Activated T-helper 1 cell treated with Interleukin-2 at 50 U/mL for 16 hours (primary cell): ENCODE measurements at places on chromosomes 5 and 9.

DNA sequence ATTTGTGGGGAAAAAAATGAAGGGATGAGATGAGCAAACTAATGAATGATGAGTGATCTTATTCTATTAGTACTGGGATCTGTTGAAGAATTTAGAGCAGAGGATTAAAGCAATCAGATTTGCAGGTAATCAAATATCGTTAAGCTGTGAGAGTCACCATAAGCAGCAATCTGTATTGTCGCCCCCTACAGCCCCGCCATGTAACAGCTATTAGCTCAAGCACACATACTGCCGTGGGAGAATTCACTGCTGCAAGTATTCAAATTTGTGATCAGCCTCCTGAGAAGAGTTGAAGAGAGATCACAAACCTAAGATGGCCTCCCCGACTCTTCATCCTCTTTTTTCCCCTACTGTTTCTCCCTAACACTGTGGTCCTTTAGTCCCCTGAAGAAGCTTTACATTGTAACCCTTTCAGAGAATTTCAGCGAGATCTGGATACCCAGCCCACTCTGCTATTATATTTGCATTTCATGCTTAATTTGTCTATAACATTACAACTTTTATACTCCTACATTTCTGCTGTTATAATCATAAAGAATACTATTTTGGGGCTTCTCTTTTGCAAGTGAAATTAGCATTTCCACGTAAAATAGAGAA is 28.5 kb upstream of the PHF24 start:
- no peak for DNase-seq

GRCh38 chr5:82225525-82226172 is 52.5 kb downstream of the RPS23 start:
- DNase-seq, result peak; percentile 33

DNA sequence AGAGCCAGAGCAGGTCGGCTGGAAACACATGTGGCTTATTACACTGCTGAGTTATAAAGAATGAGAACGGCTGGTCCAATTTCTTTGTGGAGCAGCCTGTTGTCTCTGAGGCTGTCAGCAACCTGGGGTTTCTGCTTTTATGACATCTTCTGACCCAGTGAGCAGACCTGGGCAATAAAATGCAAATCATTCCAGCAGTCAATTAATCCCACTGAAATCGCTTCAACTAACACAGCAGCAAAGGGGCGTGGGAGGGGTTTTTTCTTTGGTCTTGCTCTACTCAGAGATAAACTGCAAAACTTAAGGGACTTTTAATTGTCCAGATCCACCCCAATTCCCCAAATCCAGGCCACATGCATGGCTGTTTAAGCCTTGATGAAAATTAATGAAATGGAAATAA is 215.7 kb downstream of the SLIT3 start:
- no peak for DNase-seq

- no peak for DNase-seq
These were observed 507.4 kb downstream of the RAB3C start for GRCh38 chr5:59090323-59090722.

DNA sequence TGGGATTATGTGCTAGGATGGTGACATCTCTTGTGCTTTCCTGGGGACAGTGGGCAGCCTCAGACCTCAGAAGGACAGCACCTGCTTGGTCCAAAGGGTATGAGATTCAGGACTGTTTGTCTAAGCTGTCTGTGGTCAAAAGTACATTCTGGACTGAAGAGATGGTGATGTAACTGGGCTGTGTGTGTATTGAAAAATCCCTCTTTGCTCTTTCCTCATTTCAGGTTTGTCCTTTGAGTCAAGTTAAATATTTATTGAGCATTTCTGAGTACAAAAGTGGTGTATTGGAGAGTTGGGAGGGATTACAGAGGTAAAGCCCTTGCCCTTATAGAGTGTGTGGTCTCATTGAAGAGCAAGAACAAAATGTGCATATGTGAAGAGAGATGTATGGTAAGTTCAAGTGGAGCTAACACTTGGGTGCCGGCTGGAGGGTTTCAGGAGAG is 46.7 kb downstream of the RCL1 start:
- no peak for DNase-seq

DNA sequence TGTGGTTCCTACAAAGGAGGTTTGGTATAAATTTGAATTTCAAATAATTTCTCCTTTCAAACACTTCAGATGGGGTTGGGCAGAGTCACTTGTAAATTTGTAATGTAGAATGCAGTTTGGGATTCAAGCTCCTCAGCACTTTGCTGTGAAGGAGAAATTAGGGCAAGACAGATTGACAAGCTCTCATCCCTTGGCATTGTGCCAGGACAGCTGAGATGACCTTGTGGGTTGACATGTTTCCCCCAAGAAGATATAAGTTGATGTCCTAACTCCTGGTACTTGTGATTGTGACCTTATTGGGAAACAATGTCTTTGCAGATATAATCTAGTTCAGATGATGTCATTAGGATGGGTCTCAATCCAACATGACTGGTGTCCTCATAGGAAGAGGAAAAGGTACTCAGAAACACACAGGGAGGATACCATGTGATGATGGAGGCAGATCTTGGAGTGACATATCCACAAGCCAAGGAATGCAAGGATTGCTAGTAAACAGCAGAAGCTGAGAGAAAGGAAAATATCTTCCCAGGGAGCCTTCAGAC is 408.3 kb downstream of the MED10 start:
- no peak for DNase-seq

GRCh38 chr5:35129921-35130485 is 82.3 kb upstream of the AGXT2 start:
- peak; percentile 26 for DNase-seq

DNA sequence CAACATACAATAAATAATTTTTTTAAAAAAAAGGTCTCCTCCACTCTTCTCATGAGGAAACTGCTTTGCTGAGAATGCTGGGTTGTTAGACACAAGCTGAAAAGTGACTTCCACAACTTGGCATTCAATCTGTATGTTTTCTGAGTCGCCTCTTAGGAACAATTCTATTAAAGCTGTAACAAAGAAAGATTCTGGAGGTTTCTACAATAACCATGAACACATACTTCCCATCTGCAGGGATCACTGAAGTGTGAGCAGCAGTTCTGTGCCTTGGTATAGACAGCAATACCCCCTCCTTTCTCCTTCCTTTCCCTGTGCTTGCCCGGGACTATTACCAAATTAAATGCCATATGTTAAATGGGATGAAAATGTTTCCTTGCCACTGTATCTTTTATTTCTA is 1.5 kb downstream of the DIRAS2 start:
- DNase-seq, result no peak

- DNase-seq, result no peak
These were observed 154.6 kb upstream of the GHR start for GRCh38 chr5:42268630-42269029.

GRCh38 chr9:18437315-18438201 is 36.4 kb upstream of the ADAMTSL1 start:
- no peak for DNase-seq

GRCh38 chr9:106866243-106866642 is 3.3 kb downstream of the ZNF462 start:
- no peak for DNase-seq

- DNase-seq, result no peak
These were observed 40.8 kb upstream of the KCNV2 start for GRCh38 chr9:2676466-2676865.

GRCh38 chr9:121500165-121500478 is 478 bp upstream of the GGTA1 start:
- no peak for DNase-seq

- DNase-seq, result no peak
These were observed 12.8 kb upstream of the TEX48 start for GRCh38 chr9:114694719-114695269.

GRCh38 chr9:93243112-93243511 is 59.2 kb downstream of the WNK2 start:
- DNase-seq, result no peak

DNA sequence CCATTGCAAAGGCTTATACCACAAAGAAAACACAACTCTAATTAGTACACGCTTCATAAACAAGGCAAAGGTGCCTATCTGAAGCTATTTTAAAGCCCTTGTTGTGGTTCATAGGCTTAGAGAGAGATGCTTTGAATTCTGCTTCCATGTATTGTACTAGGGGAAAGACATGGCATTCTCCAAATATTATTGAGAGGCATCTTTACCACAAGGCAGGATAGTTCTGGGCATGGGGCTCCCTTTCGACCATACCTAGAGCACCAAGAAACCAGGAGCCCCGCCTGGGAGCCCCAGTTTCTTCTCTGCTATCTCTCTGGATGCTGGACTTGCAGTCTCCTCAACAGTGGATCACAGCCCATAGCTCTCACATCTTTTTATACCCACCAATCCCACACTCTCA is 93.7 kb downstream of the NFIB start:
- DNase-seq, result no peak

DNA sequence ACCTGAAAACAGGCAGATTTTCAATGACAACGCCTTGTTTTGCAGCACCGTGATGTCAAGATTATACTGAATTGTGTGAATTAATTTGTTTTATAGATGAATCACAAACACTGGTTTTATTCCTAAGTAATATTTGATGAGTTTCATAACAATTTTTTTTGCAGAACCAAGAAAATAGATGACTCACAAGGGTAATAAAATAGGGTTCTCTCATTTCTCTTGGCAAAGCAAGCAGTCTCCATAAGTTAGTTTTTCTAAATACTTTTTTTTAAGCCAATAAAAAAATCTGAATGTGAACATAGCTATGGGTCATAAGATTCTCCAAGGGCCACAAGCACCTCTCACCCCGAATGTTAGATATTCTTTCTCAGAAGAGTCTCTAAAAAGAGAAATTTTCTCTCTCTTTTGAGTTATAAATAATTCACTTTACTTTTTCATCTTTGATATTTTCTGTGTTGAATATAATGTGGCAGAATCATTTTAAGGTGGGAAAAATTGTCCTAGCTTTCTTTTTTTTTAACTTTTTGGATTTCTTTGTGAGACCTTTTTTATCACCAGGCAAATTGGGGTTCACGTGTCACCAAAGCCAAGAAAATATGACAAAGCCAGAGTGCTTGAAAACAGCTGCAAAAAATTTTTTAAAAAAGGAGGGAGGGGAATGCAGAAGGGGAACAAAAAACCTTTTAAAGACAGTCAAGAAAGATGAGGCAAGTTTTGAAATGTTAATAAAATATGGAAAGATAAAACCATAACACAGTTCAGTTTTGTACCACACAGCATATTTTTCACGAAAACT is 174.6 kb upstream of the DAPK1 start:
- DNase-seq, result no peak

- DNase-seq, result no peak
These were observed 79.6 kb downstream of the MACROH2A1 start for GRCh38 chr5:135319458-135319857.

GRCh38 chr9:126612813-126613641 is 701 bp upstream of the LMX1B start:
- no peak for DNase-seq

DNA sequence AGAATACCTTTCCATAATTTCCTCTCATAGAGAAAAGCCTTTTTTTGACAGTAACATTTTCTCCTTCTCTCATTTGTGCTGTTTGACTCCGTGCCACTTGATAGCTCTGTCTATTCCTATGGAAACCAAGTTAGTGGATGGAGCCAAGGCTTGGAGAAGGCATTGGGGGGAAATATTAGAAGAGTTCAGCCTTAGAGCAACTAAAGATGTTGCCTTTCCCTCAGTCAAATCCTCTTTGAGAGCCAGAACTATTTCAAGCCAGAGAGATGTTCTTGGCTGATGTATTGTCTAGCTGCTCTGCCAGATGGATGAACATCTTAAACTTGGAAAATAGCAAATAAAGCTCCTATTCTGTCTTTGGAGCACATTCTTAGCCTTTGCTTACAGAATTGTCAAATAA is 112.4 kb downstream of the INVS start:
- DNase-seq, result no peak

GRCh38 chr5:45335978-45336377 is 360.2 kb downstream of the HCN1 start:
- DNase-seq, result no peak

DNA sequence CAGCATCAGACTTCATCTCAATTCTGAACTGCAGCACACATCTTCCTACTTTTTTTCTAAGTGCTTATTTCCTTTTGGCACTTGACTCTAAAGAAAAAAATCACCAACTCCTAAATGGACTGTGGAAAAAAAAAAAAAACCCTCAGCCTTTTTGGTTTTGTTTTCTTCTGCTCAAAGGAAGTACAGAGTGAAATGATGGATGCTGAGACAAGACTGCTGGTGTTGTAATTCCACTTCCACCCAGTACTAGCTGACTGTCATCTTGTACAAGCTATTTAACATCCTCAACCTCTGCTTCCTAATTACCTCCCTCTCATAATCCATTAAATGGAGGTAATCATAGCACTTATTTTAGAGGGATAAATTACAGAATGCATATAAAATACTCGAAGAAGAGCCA is 171.5 kb upstream of the GNA14 start:
- DNase-seq, result no peak

DNA sequence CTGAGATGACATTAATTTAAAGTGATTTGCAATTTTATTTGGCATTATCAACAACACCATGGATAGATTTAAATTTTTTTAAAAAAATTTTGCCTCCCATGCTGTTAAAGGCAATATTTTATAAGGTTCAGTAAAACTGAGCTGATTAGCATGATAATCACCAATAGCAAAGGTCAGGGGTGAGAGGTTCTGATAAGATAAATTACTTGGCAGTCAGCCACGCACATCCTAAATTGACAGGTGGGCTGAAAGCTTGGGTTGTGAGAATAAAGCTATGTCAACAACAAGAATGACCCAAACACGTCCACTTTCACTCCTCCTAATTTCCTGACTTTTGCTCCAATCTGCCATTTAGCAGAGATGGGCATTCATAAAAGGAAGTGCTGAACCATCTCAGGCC is 127.1 kb downstream of the LHFPL2 start:
- DNase-seq, result no peak

- no peak for DNase-seq
These were observed 41.2 kb downstream of the PDCD1LG2 start for GRCh38 chr9:5551368-5552150.

GRCh38 chr5:153618867-153619266 is 128.4 kb downstream of the GRIA1 start:
- DNase-seq, result no peak

DNA sequence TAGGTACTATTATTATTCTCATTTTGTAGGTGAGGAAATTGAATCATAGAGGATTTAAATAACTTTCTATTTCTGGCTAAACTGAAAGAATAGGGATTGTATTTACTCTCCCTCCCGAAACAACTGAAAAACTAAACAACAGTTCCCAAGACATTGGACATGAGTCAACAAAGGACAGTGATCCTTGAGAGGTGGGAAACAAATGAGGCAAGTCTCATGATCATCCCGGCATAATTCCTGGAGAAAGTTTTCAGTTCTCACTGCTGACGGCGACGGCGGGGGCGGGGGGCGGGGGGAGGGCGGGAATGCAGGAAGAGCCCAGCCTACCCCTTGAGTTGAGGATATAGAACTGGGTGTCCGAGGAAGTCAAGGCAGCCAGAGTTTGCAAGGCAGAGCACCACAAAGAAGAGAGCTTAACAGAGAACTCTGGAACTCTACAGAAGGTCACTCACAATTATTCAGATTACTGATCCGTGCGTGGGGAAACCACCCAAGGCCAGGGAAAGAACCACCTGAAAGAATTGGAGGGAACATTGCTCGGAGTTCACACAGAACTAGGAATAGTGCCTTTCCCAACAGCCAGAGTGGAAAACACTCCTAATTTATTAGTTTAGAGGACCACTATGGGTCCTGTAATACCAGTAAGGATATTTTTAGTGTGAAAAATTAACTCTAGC is 27.4 kb upstream of the WHRN start:
- DNase-seq, result no peak

- DNase-seq, result peak; percentile 66
These were observed 4.8 kb upstream of the ST6GALNAC4 start for GRCh38 chr9:127921557-127922120.

GRCh38 chr5:75412111-75412990 is 75.3 kb downstream of the HMGCR start:
- no peak for DNase-seq

- no peak for DNase-seq
These were observed 1763.7 kb downstream of the EFNA5 start for GRCh38 chr5:105907016-105907415.
